ENCODE measurements at places on chromosomes 2 and 18. TPM values are rescaled to one million over a fixed set of nuclear protein-coding genes. Genes with fewer than 3 reads are reported as not detected.
A peak's percentile ranks its signal among the peaks of the same experiment; 100 is the strongest.

DNA sequence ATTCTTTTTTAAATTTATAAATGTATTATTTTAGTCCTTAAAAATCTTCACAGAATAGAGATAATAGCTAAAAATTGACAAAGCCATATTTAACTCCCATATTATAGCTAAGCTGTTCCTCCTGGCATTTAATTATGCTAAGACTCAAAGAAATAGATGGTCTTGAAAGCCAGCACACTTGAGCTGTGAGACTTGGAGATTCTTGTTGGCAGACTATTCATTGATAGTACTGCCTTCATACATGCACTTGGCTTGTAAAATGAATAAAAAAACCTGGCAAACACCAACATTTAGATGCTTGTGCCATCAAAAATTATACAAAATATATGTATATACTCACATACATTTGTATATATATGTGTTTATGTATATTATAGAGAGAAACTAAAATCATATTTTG lies 9.7 kb upstream of the LDAH start:
- H3K27ac ChIP-seq: no peak overlapping the region
- no peaks in the 10 kb centered on the region for H3K4me1 ChIP-seq
- no peak for DNase-seq
- H3K36me3 ChIP-seq: no peaks in the 10 kb centered on the region
- H3K27me3 ChIP-seq: no peaks in the 10 kb centered on the region

Gene IL1RL1
- total RNA-seq: 65.3 TPM

Gene IL36B
- total RNA-seq: not detected

- peak within 1 kb of the TSS; percentile 84 for H3K4me3 ChIP-seq
- no peaks in the 10 kb centered on the region for H3K27me3 ChIP-seq
- peak; percentile 96 for DNase-seq
- no peaks in the 10 kb centered on the region for H3K4me1 ChIP-seq
These were observed at the start of gene TMEM18 for GRCh38 chr2:677056-677958. TSS of gene TMEM18 (minus strand) at chr2:677406. CDS start at chr2:677345, 61 bp downstream.

- H3K27me3 ChIP-seq: no peaks in the 10 kb centered on the region
- no peak for DNase-seq
- no peaks in the 10 kb centered on the region for H3K36me3 ChIP-seq
- no peak overlapping the region for H3K4me3 ChIP-seq
- no peaks in the 10 kb centered on the region for H3K4me1 ChIP-seq
These were observed 79.6 kb downstream of the MMADHC start for GRCh38 chr2:149507974-149508373.

Gene ALPP
- not detected for total RNA-seq

Gene MEP1B
- not detected for total RNA-seq

DNA sequence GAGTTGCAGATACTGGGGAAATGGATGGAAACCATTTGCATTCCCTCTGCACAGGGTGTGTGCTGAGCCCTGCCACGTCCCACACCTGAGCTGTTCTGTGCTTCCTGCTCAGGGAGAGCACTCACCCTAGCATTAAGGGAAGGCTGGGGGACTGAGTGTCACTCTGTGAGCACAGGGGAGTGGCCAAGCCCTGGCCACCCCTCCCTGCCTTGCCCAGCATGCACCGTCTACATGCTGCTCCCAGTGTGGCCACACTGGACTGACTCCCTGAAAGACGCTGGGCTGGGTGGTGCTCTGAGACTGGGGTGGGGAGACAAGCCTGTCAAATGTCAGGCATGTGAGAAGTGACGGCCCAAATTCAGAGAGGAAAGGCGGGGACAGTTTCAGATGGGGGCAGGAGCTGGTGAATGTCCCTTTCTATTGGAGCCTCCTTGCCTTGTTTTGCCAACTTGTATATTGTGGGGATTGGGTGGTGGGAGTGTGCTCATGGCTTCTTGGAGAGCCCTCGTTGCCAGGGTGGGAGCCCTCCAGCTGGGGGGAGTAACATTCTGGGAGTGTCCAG lies 298.4 kb upstream of the HS6ST1 start:
- DNase-seq: no peak
- H3K4me1 ChIP-seq: no peaks in the 10 kb centered on the region
- H3K27ac ChIP-seq: no peak overlapping the region
- no peaks in the 10 kb centered on the region for H3K36me3 ChIP-seq
- H3K4me3 ChIP-seq: no peak overlapping the region

DNA sequence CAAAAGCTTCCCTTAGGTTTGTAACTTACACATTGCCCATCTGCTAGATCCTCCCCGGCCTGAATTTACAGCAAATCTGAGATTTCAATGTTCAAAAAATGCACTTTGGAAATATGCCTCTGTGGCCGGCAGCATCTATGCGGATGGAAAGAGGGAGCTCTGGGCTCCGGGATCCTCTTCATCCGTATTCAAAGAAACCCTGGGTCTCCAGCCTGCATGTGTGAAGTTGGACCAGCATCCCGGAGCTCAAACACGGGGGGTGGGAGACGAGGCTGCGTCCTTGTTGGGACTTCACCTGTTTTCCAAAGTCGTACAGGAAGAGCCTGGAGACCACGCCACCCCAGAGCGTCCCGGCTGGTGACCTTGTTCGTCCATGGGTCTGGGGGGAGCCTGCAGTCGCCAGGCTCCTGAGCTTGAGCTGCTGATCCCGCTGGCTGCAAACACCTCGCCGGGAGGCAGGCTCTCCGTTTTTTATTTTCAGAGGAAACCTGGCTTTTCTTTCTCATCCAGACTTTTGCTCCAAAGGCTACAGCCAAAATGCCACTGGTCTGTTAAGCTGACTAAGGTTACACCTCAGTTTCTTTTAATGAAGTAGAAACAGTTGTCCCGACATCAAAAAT lies 77.4 kb downstream of the PTGR3 start:
- peak overlapping the region; percentile 14 for H3K4me3 ChIP-seq
- H3K27ac ChIP-seq: no peak overlapping the region
- no peaks in the 10 kb centered on the region for H3K36me3 ChIP-seq
- H3K4me1 ChIP-seq: no peaks in the 10 kb centered on the region
- no peaks in the 10 kb centered on the region for H3K27me3 ChIP-seq
- DNase-seq: peak; percentile 55

GRCh38 chr2:173119069-173119807 lies 43.6 kb downstream of the MAP3K20 start:
- H3K27ac ChIP-seq: peak overlapping the region; percentile 66
- no peaks in the 10 kb centered on the region for H3K27me3 ChIP-seq
- no peak overlapping the region for H3K4me3 ChIP-seq
- peaks cover 24% of the 10 kb centered on the region for H3K4me1 ChIP-seq

Gene CXCR1
- total RNA-seq: 0.78 TPM

Gene EPHA4
- total RNA-seq: 74.2 TPM

GRCh38 chr2:67872481-67872880 lies 190.3 kb downstream of the C1D start:
- H3K27ac ChIP-seq: no peak overlapping the region
- no peak for DNase-seq
- no peaks in the 10 kb centered on the region for H3K27me3 ChIP-seq
- no peak overlapping the region for H3K4me3 ChIP-seq
- no peaks in the 10 kb centered on the region for H3K36me3 ChIP-seq

Gene SATB2
- 1.0 TPM for total RNA-seq

DNA sequence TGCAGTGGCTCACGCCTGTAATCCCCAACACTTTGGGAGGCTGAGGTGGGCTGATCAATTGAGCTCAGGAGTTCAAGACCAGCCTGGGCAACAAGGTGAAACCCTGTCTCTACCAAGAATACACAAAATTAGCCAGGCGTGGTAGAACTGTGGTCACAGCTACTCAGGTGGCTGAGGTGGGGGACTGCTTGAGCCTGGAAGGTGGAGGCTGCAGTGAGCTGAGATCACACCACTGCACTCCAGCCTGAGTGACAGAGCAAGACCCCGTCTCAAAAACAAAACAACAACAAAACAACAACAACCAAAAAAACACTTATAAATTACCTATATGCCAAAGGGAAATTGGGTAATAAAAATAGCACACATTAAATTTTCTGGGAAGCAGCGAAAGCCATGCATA lies 141.6 kb downstream of the HDAC4 start:
- no peaks in the 10 kb centered on the region for H3K36me3 ChIP-seq
- no peak overlapping the region for H3K4me3 ChIP-seq
- no peaks in the 10 kb centered on the region for H3K4me1 ChIP-seq
- H3K27ac ChIP-seq: peak overlapping the region; percentile 32

DNA sequence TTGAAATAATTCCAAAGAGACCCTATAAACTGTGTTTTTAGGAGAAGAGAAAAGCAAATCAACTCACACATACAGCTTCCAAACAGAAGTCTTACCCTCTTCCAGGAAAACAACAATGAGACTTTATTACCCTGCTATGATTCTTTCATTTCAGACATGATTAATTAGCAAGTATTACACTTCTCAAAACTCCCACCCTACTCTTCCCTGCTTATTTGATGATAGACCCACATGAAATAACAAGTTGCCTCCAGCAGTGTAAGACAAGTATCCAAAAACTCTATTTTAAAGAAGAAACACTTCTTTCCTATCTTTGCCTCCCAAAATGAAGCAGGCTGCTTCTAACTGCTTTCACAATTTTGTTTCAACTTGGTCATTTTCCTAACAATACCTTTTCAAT lies 4.1 kb downstream of the FIGN start:
- no peaks in the 10 kb centered on the region for H3K36me3 ChIP-seq
- peaks cover 34% of the 10 kb centered on the region for H3K4me1 ChIP-seq
- H3K27ac ChIP-seq: peak overlapping the region; percentile 95
- peak overlapping the region; percentile 9 for H3K4me3 ChIP-seq

Gene ZSWIM2
- total RNA-seq: not detected

Gene NFATC1
- total RNA-seq: 20.2 TPM

Gene ASXL2
- total RNA-seq: 17.1 TPM

DNA sequence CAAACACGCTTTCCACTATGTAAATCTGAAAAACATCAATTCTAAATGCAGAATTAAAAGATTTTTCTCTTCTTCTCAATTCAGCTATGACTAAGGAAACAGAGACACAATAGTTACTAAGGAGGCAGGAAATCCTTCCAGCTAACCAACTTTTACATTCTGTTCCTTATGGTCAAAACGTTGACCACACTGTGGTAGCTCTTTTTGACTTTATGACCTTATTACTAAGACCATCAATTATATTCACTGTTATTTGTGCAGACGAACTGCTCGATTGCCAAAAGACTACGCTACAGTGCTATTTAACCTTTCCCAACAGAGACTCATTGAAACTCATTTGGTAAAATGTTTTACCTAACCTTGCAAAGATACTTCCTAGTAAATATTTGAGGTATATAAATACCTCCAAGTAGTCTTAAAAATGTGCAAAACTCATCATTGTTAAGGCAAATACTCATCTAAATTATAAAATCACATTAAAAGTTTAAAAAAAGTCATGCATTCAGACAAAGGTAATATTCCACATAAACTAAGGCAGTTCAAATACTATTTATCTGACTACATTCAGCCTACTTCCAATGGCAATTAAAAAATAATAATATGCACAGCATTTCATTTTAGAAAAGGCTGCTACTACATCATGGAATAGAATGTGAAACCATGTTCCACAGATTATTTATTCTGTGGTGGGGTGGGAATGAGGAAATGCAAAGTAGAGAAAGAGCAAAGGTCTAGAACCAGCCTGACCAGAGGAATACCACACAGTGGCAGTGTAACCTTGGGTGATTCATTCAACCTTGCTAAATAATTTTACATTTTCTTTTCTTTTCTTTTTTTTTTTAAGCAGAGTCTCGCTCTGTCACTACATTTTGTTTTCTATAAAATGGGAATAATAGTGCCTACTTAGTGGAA lies 139.9 kb downstream of the THADA start:
- peaks cover 32% of the 10 kb centered on the region for H3K4me1 ChIP-seq
- no peaks in the 10 kb centered on the region for H3K36me3 ChIP-seq
- no peaks in the 10 kb centered on the region for H3K27me3 ChIP-seq
- H3K27ac ChIP-seq: no peak overlapping the region

Gene CD28
- total RNA-seq: 1.6 TPM

DNA sequence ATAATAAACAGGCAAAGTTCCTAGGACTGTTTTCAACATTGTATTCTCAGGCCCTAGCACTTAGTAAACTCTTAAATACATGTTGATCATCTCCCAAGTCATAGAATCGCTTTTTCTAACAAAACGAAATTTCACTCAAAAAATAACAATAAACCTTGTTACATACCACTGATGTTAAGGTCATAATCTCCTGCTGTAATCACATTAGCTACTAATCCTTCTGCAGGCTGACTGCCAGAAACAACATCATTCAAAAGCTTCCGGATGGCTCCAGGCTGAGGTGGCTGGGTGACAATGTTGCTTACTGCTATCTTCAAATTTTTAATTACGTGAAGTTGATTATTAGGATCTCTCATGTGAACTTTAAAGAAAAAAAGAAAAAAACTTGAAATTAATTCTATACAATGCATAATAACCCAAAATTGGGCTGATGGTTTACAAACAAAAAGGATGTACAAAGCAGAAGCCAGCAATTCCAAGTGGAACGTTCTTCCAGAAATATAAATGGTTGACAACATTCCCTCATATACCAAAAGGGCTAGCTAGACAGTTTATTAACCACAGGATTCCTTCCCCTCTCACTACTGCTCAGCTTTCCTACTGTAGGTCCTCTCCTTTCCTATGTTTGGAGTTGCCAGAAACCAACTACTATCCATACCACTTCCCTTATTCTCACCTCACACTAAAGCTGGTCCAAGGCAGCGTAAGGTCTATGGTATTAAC lies 11.6 kb downstream of the TRAPPC8 start:
- peaks cover 18% of the 10 kb centered on the region for H3K36me3 ChIP-seq
- no peak overlapping the region for H3K27ac ChIP-seq
- peaks cover 11% of the 10 kb centered on the region for H3K4me1 ChIP-seq
- no peaks in the 10 kb centered on the region for H3K27me3 ChIP-seq

DNA sequence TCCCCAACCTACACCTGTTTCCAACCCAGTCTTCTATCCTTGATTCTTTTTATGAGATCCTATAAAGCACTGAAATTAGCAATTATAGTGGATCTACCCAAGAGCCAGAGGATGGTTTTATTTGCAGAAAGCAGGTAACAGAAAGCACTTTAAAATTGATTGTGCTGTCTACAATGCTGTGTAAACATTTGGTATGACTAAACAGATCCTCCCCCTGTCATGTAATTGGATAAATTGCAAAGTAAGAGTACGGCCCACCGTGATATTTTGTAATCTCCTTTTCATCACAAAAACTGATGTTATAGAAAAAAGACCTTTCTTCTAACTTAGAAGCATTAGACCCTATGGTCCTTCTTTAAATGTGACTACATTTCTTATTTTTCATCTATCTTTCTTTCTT lies 11.3 kb upstream of the PPP3R1 start:
- no peak overlapping the region for H3K4me3 ChIP-seq
- no peak overlapping the region for H3K27ac ChIP-seq
- H3K36me3 ChIP-seq: no peaks in the 10 kb centered on the region
- no peaks in the 10 kb centered on the region for H3K27me3 ChIP-seq
- DNase-seq: no peak
- H3K4me1 ChIP-seq: no peaks in the 10 kb centered on the region

- H3K36me3 ChIP-seq: no peaks in the 10 kb centered on the region
- no peak overlapping the region for H3K27ac ChIP-seq
- H3K27me3 ChIP-seq: no peaks in the 10 kb centered on the region
- peaks cover 7% of the 10 kb centered on the region for H3K4me1 ChIP-seq
- no peak for DNase-seq
These were observed 99.6 kb downstream of the CELF4 start for GRCh38 chr18:37465958-37466357.

Gene NCOA1
- total RNA-seq: 33.8 TPM

Gene ASXL3
- 4.8 TPM for total RNA-seq

Gene PROM2
- 0.35 TPM for total RNA-seq

GRCh38 chr2:172348555-172349288 lies 78.7 kb upstream of the ITGA6 start:
- no peaks in the 10 kb centered on the region for H3K36me3 ChIP-seq
- no peak overlapping the region for H3K27ac ChIP-seq
- H3K27me3 ChIP-seq: no peaks in the 10 kb centered on the region

GRCh38 chr18:29147944-29148343 lies 971.0 kb upstream of the CDH2 start:
- H3K27me3 ChIP-seq: no peaks in the 10 kb centered on the region
- H3K4me1 ChIP-seq: no peaks in the 10 kb centered on the region
- no peak overlapping the region for H3K4me3 ChIP-seq
- H3K27ac ChIP-seq: no peak overlapping the region

Measured in right atrium auricular region (tissue), 2 donors.